Kidney glomerular epithelial cell (primary cell): ENCODE measurements at places on chromosomes 3 and 15.

GRCh38 chr3:55782807-55783206, 295.7 kb upstream of the WNT5A start:
- DNase-seq = no peak

DNA sequence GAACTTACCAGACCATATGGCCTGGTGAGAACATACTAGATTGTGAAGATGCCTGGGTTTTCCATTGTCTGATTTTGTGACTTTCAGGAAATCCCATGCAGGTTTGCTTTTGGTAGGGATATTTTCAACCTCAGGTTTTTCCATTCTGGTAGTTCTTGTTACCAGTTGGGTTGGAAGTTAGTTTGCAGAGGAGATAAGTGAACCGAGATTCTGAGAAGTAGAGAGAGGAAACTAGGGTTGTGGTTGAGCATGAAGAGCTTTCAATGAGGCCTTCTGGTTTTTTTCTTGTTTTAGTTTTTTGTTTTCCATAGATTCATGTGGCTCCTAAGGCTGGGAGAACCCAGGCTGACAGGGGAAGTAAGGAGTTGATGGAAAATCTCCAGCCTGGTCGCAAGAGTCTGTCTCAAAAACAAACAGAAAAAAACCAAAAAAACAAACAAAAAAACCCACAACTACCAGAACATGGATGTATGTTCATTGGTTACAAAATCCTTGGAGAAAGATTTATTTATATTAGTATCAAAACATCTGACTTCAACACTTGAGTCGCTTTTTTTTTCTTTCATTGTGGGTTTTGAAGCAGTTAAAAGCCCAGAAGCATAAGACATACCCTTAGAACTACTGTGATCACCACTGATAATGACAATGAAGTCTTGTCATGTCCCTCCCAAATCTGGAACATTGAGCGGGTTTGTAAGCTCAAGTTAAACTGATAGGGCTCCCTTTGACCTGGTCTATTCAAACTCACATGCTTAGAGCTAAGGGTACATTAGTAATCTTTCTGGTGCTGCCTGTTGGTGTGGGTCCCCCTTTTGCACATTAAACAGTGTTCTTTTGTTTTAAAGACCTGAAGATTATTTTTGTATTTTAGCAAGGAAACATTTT, 3.2 kb downstream of the GPR171 start:
- no peak for DNase-seq

- no peak for DNase-seq
These were observed 8.7 kb downstream of the COL8A1 start for GRCh38 chr3:99647081-99647480.

- no peak for DNase-seq
These were observed 10.2 kb downstream of the CPN2 start for GRCh38 chr3:194340757-194341400.

GRCh38 chr3:168951368-168951767, 712.1 kb downstream of the MECOM start:
- no peak for DNase-seq

- no peak for DNase-seq
These were observed 85.3 kb upstream of the MYZAP start for GRCh38 chr15:57506422-57506821.

DNA sequence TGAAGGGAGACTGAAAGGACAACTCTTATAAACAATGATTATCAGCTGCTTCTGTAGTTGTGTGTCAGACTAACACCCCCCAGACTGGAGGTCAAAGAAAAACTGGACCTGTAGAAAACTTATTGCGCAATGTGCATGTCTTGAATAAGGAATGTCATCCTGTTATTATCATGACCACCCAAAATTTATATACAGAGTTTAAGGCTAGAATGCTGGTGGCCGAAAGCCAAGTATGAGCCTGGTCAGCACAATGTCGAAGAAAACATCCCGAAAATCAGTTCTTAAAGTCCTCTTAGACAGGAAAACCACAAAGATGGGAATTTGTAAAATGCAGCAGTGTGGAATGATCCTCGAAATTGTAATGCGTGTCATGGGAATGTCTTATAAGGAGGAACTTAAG, 29.3 kb downstream of the RFTN1 start:
- DNase-seq = peak; percentile 92

GRCh38 chr15:101411581-101411980, 77.9 kb downstream of the PCSK6 start:
- no peak for DNase-seq

GRCh38 chr3:126433105-126433430, 38.4 kb downstream of the CFAP100 start:
- DNase-seq = no peak

DNA sequence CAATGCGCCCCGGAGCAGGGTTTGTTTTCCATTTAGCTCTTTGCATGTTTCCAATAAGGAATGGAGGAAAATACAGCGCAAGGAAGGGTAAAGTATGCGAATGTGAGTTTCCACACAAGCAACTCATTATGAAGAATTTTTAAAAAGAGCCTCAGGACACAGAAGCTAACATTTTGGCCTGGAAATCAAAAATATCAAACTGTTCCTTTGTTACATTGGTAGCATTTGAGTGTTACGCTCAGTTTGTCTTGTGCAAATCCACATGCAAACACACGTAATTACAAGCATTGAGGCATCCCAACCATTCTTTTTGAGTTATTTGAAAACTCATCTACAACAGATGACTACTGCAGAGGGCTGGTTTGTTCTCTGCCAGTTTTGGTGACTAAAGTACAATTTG, 93.0 kb upstream of the SNRPA1 start:
- DNase-seq = no peak

- DNase-seq = no peak
These were observed 276.2 kb upstream of the CNTN6 start for GRCh38 chr3:816605-817004.

- DNase-seq = no peak
These were observed 24.4 kb downstream of the CNOT10 start for GRCh38 chr3:32709346-32709745.

GRCh38 chr3:126493739-126494138, 18.0 kb upstream of the ZXDC start:
- no peak for DNase-seq

DNA sequence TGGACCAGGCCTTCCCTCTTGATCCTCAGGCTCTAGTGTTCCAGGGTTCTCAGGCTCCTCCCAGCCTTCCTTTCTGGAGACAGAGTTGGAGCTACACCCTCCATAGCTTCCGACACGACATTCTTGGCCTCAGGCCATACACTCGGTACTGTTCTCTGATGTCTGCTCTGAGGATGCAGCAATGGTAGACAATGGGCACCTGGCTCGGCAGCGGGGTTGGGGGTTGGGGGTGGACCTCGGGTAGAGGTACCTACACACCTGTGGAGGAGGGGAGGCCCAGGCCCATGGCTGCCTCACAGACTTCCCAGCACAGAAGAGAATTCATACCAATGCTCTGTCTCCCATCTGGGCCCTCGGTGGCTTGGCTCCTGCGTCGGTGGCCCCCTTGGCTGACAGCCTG, 21.4 kb downstream of the CCDC13 start:
- no peak for DNase-seq

- no peak for DNase-seq
These were observed 52.1 kb downstream of the TFDP2 start for GRCh38 chr3:142097099-142097843.

GRCh38 chr15:53511175-53511574, 248.3 kb downstream of the WDR72 start:
- no peak for DNase-seq

GRCh38 chr15:89395461-89395871, 60.8 kb upstream of the POLG start:
- no peak for DNase-seq

GRCh38 chr3:50352781-50353180, 2.1 kb downstream of the CYB561D2 start:
- DNase-seq = peak; percentile 51
